ENCODE measurements at places on chromosomes 12 and 14. TPM values are rescaled to one million over a fixed set of nuclear protein-coding genes. Genes with fewer than 3 reads are reported as not detected.

ANO2 gene
- total RNA-seq = 1.8 TPM

HCAR2 gene
- total RNA-seq = not detected

KRT2 gene
- not detected for total RNA-seq

ARHGEF25 gene
- 14.9 TPM for total RNA-seq

CCER1 gene
- total RNA-seq = not detected

RFX4 gene
- total RNA-seq = not detected

SLC5A8 gene
- total RNA-seq = 0.06 TPM

DTX1 gene
- total RNA-seq = 2.3 TPM

HOXC12 gene
- not detected for total RNA-seq

KLRC2 gene
- 1.7 TPM for total RNA-seq

FAR2 gene
- 72.8 TPM for total RNA-seq

RNASE9 gene
- not detected for total RNA-seq

MFAP5 gene
- total RNA-seq = 18.4 TPM

CDH24 gene
- total RNA-seq = 5.1 TPM

STXBP6 gene
- 19.9 TPM for total RNA-seq

TPPP2 gene
- total RNA-seq = 0.28 TPM

GRIP1 gene
- 3.5 TPM for total RNA-seq

MPHOSPH9 gene
- 12.3 TPM for total RNA-seq

PRKAB1 gene
- total RNA-seq = 111 TPM

C14orf39 gene
- not detected for total RNA-seq

SLC25A21 gene
- 0.64 TPM for total RNA-seq

NRL gene
- total RNA-seq = 1.2 TPM

AMDHD1 gene
- total RNA-seq = 0.47 TPM

CHGA gene
- total RNA-seq = 343 TPM

ANKRD33 gene
- not detected for total RNA-seq

USP15 gene
- total RNA-seq = 61.2 TPM

All from left colon (tissue), 2 donors.